ENCODE measurements at places on chromosomes 1 and 21.
A peak's percentile ranks its signal among the peaks of the same experiment; 100 is the strongest.

GRCh38 chr1:183970516-183971300 lies 66.8 kb downstream of the COLGALT2 start:
- no peak for DNase-seq

DNA sequence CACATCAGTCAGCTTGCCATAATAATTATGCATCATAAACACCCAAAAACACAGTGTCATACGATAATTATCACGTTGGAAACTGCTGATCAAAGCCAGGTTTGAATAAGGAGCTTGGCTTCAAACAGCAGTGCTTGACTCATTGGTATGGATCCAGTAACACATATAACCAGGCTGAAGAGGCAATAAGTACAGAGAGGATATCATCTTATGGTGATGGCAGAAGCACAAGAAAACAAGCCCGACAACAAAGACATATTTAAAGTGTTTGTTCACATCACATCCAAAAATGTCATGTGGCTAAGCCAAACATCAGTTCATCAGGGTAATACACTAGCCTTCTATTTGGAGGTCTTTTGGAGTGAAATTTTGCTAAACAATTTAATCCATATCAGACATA lies 389.7 kb downstream of the NCAM2 start:
- DNase-seq: no peak

- DNase-seq: peak; percentile 55
Observed at GRCh38 chr1:36119456-36119855, 5.6 kb downstream of the COL8A2 start.

DNA sequence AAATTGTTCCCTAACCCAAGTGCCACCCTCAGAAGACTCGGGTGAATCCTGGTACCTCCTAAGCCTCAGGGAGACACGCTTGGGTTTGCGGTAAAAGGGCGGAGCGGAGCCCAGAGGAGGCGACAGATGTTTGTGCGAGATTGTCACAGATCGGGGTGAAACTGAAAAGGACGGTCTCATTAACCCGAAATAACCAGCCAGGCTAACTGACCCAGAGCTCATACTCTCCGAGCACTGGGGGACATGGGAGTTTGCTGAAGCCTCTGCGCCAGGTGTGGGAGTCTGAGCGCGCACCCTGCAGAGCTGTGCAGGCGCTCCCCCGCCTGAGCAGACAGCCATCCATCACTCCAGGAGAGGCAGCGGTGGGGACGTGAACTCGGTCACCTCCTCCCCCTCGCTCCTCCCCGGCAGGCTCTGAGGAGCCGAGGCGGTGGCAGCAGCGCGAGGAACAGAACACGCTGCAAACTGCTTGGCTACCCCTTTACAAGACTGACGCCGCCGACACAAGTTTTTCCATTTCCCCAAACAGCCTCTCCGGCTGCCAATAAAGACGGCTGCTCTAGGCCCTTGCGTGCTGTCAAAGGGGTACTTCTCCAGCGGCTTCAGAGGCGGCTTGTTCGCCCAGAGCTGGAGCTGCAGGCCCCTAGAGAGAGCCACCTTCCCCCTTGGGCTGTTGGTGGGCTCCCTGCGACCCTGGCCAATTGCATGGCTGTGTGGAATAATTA lies 43.5 kb downstream of the RRAGC start:
- DNase-seq: no peak

- DNase-seq: no peak
Observed at GRCh38 chr1:183604815-183605214, 14.6 kb upstream of the NCF2 start.

DNA sequence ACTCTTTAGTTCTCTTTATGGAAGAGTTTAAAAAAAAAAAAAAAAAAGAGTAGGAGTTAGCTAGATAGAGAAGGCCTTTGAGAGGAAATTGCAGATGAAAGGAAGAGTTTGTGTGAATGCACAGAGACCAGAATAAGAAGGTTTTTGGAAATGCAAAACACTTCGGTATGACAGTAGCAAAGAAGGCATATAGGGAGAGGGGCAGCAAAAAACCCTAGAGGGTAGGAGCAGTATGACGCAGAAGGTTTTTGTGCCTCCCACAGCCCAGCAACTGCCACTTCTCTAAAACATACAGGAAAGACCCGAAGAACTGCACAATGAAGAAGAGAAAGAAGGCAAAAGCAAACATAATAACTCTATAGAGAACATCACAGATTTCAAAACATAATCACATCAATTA lies 84.3 kb downstream of the WDR64 start:
- no peak for DNase-seq

GRCh38 chr21:35563885-35564451 lies 496.4 kb downstream of the SETD4 start:
- DNase-seq: no peak

DNA sequence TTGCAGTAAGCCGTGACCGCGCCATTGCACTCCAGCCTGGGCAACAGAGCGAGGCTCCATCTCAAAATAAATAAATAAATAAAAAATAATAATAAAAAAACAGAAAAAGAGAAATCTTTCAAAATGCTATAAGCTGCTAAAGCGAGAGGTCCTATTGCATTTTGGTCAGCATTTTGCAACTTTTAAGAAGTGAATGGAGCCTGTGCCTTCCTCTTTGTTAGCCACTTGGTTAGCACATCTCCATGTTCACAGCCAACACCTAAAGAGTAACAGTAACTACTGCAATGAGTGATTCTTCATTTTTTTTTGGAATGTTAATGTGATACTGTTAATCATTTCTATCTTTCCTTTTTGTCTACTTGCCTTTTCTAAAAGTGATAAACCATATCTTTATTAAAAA lies 80.6 kb downstream of the ERG start:
- DNase-seq: no peak

DNA sequence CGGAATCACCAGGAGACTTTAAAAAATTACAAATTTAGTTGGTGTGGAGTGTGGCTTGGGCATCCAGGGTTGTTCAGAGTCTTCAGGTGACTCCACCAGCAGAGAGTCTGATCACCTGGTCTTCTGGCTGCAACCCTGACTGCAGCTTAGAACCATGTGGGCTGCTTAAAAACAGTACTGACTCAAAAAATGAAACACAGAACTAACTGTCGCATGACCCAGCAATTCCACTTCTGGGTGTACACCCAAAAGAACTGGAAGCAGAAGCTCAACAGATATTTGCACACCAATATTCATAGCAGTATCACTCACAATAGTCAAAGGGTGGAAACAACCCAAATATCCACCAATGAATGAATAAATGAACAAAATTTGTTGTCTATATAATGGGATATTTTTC lies 17.3 kb downstream of the TLR5 start:
- no peak for DNase-seq

GRCh38 chr1:226603022-226603857 lies 54.7 kb downstream of the STUM start:
- peak; percentile 57 for DNase-seq

DNA sequence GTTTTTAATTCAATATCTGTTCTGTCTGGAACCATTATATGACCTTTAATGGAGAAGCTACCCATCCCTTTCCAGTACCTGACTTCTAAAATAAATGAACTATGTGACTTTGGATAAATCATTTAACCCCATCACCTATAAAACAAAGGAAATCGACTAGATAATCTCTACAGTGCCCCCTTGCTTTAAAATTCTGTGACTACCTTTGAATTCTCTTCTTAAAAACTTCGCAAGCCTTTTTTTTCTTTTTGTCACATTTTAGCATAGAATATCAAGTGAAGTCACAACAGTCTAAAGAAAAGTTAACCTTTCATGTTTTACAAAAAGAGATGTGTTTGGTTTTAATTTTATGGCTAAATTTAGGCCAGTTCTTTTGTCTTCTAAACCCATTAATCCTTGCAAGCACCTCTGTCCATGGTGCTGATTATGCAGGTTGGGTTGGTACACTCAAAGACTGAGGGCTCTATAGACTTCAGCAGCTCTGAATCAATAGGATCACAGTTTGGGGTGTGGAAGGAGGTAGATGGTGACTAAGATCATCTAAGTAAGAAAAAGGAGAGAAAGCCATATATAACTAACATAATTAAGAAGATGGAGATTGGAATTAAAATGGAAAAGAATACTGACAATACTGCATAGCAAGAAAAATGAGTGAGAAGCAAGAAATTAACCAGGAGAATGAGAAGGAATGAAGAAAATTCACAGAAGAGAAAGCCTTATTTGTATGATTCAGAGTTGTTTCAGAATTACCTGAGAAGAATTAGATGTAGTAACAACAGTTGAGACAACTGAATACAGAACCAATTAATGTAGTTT lies 59.2 kb downstream of the TBX15 start:
- no peak for DNase-seq

- no peak for DNase-seq
Observed at GRCh38 chr21:35338881-35339632, 290.0 kb upstream of the RUNX1 start.

DNA sequence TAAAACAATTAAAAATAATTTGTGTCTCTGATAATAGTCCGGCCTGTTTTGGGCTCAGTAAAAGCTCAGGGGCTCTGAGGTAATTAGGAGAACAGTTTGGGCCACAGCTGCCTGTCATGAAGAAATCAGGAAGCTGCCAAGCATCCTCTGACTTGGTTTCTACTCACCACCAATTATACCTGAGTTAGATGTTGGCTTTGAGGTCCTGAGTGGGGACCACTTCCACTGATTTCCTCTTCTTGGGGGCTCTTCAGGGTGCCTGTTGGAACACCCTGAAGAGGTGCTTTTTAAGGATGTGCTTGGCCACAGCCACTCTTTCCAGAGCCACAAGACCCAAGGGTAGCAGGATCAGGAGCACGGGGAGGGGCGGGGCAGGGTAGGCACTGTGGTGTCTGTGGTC lies 10.9 kb downstream of the SLC6A17 start:
- no peak for DNase-seq

DNA sequence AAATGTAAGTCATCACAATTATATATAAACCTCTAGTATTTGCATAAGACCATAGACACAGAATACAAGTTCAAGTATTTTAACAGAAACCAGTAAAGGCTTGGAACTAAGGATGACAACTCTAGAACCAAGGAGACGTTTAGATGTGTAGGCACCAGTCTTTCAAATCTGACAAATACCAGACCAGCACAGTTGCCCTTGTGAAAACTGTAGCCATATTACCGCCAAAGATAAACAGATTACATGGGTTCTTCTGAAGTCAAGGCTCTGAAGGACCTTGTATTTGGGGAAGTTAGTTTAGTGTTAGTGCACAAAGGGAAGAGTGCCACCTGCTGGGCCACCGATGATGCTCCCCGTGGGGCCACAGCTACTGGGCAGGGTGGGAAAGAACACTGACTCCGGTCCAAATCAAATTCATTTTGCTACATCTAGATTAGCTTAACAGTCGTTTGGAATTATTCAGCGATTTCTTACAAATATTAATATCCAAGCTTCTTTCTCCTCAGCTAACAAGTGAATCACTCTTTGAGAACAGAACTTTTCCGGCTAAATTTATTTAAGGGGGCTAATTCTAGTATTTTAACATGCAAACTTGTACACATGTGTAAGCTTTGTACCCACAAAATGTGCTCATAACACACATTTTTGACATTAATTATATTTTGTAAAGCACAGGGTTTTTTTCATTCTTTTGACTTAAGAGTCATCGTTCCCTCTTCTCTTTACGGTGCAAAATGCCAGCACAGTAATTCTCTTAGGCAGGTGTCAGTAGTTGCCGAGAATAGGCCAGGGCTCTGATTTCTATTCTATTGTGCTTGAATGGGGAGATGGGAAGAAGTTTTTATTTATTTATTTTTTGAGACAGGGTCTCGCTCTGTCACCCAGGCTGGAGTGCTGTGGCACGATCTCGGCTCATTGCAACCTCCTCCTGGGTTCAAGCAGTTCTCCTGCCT lies 8.0 kb upstream of the NIBAN1 start:
- DNase-seq: peak; percentile 58

GRCh38 chr1:27992276-27992675 lies 32.5 kb downstream of the XKR8 start:
- no peak for DNase-seq

DNA sequence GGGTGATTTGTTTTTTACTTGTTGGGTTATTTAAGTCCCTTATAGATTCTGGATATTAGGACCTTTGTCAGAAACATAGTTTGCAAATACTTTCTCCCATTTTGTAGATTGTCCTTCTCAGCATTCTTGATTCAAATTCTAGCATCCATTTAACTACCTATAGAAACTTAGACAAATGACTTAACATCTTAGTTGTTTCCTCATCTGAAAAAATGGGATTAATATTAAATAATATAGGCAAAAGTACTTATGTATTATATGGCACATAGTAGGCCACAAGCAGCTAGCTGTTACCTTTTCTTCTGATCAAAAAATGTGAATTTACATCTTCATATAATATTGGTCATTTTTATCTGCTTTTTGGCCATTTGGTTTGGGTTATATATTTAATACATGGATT lies 307.5 kb downstream of the ZP4 start:
- no peak for DNase-seq

GRCh38 chr1:17094664-17095063 lies 24.6 kb downstream of the PADI2 start:
- no peak for DNase-seq

DNA sequence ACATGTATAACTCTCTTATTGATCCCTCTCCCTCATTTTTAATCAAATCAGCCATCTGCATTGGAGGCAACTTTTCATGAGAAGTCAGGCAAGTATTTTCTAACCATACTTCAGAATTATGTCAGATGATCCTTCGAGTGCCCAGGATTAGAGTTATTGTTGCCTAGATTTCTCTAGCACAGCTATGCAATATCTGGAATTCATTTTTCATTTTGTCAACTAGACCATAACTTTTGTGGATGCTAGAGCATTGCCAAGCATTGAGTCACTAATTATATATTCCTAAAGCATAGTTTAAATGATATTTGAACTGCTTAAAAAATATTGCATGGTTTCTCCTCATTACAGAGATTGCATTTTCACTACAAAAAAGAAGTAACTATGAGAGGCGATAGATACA lies 21.2 kb downstream of the HFM1 start:
- DNase-seq: no peak

DNA sequence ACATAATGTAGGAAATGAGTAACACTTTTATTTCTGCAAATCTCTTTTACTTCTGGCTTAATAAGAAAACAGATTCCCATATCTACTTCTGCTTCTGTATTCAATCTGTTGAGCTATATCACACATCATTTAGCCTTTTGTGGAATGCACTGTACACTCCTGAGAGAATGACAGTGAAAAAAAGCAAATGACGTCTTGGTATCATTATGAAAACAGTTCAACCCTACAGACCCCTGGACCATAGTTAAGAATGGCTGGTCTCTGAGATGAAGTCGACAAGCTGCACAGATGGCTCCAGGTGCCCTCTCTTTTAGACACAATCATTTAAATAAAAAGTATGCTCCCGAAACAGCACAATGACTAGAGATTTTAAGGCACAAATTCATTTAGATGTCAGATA lies 247.0 kb downstream of the RERE start:
- no peak for DNase-seq

DNA sequence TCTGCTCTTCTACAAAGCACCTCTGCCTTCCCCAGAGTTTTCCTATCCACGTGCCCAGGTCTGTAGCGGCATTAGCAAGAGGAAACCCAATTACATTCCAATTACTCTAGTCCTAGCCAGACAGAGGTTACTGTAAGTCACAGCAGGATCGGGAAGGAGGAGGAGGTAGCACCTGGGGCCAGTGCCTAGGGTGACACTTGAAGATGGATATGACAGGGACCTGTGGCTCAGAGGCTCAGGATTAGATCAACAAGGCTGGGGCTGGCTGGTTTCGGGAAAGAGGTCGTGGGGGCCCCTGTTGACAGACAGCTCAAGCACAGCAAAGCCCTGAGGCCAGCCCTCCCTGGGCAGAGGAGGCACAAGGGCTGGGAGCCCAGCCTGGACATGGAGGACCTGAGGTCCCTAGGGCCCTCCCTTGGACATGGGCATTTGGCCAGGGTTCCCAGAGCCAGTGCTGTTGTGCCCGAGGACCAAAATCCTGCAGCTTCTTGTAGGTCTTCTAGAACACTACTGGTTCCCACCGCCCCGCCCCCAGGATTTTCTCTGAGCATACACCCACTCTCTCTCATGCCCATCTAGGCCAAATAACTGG lies 3.0 kb upstream of the HCRTR1 start:
- DNase-seq: peak; percentile 42

GRCh38 chr1:66980745-66981367 lies 56.1 kb downstream of the MIER1 start:
- DNase-seq: no peak

Measured in breast epithelium (tissue), 4 donors.